Hematopoietic multipotent progenitor cell treated with erythropoietin and hydrocortisone succinate and interleukin-3 and kit ligand, for 17 days (in vitro differentiated cells): ENCODE measurements at places on chromosomes 4 and X.

DNA sequence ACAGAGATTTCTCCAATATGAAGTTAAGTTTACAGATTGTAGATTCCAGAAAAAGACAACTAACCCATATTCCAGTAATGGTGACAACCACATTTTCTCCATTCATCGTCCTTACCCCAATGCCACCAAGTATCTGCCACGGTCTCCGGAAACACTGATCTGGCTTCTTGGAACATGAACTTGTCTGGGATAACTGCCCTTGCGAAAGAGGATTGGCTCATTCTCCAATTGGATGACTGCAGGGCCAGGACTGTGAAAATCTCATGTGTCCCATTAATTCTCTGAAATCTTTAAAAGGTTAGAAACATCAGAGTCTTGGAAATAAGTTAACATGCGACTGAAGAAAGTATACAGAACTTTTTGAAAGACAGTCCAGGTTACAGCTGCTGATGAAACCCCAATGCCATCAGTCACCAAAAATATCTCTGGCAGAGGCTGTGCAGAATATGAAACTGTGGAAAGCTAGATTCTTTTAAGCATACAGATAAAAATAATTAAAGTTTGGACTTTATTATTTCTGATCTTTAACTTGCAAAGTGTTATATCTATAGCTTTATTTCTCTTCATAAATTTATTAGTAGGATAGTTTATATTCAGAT is 496.9 kb downstream of the PPARGC1A start:
- DNase-seq, result no peak

GRCh38 chr4:100312615-100313350 is 122.5 kb upstream of the DDIT4L start:
- no peak for DNase-seq

GRCh38 chr4:68905939-68906779 is 45.4 kb downstream of the UGT2A3 start:
- DNase-seq, result no peak

DNA sequence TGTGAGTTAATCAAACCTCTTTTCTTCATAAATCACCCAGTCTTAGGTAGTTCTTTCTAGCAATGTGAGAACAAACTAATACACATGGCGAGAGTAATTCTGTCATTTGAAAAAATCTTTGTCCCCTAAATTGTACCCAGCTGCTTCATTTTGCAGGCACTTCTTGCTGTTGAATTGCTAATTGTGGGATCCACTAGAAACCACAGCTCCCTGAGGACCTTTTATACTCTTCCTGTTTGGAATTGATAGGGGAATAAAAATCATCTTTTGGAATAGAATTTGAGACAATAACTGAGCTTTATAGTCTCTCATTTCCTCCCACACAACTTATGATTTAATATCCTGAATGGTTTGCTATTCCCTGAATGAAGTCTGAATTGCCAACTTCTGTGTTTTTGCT is 170.2 kb downstream of the PACRGL start:
- no peak for DNase-seq

- no peak for DNase-seq
Measured at GRCh38 chrX:112645774-112646173, 34.0 kb downstream of the LHFPL1 start.

DNA sequence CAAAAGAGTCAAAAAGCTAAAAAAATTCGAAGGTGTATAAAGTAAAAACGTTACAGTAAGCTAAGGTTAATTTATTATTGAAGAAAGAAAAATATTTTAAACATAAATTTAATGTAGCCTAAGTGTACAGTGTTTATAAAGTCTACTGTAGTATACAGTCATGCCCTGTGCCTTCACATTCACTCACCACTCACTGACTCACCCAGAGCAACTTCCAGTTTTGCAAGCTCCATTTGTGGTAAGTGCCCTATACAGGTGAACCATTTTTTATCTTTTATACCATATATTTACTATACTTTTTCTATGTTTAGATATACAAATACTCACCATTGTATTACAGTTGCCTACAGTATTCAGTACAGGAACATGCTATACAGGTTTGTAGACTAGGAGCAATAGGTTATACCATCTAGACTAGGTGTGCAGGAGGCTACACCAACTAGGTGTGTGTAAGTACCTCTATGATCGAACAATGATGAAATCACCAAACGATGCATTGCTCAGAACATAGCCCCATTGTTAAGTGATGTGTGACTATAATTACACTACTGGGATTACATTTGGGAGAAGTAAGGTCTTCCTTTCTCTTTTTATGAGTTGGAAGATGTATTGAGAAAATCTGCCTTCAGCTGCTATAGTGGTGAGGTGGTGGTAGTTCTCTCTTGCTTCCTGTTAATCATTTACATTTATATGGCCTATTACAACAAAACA is 27.2 kb downstream of the TMSB4X start:
- no peak for DNase-seq

GRCh38 chr4:180380733-180381132 is 1862.5 kb upstream of the TENM3 start:
- no peak for DNase-seq

- no peak for DNase-seq
Measured at GRCh38 chr4:27973056-27973455, 1112.4 kb downstream of the STIM2 start.

DNA sequence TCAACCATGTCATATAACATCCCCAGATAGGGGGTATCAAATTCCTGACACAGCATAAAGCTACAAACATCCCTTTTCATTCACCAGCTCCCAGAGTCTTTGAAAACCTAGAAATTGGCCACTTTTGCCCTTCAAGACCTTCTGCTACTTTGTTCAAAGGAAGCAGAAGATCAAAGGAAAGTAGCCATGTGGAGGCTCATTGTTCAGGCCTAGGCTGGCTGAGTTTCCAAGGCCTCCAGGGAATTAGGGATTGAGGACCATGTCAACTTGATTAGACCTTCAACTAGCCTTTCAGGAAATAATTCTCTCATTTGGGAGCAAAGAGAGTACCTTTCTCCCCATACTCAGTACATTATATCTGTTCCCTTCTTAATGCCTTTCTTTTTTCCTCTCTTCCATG is 66.8 kb upstream of the ATXN3L start:
- no peak for DNase-seq

DNA sequence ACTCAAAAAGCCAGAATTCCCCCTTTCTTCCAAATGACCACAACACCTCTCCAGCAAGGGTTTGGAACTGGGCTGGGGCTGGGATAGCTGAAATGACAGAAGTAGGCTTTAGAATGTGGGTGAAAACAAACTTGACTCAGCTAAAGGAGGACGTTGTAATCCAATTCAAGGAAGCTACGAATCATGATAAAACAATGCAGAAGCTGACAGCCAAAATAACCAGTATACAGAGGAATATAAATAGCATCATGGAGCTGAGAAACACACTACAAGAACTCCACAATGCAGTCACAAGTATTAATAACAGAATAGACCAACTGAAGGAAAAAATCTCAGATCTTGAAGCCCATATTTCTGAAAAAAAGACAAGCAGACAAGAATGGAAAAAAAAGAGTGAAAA is 95.8 kb upstream of the TET2 start:
- no peak for DNase-seq

DNA sequence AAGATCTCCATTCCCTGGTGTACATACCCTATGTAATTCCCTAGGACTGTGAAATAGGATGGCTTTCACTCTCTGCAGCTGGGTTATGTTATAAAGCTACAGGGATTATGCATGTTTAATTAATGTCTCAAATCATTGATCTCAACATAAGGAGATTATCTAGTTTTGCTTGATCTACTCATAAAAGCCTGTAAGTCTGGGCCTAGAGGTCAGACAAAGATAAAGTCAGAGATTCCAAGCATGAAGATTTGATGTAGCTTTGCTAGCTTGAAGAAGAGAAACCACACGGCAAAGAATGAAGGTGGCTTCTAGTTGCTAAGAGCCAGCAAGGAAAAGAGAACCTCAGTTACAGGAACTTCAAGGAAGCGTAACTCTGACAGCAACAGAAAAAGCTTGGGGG is 456.9 kb downstream of the CCSER1 start:
- no peak for DNase-seq

- no peak for DNase-seq
Measured at GRCh38 chrX:64885850-64886249, 90.4 kb downstream of the ZC4H2 start.

GRCh38 chr4:83109480-83110222 is 4.9 kb downstream of the PLAC8 start:
- no peak for DNase-seq

- no peak for DNase-seq
Measured at GRCh38 chr4:54226404-54227255, 2.5 kb upstream of the PDGFRA start.

DNA sequence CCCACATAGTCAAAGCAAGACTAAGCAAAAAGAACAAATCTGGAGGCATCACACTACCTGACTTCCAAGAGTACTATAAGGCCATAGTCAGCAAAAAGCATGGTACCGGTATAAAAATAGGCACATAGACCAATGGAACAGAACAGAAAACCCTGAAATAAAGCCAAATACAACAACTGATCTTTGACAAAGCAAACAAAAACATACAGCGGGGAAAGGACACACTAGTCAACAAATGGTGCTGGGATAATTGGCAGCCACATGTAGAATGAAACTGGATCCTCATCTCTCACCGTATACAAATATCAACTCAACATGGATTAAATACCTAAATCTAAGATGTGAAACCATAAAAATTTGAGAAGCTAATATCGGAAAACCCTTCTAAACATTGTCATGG is 819.3 kb upstream of the FRG1 start:
- no peak for DNase-seq

DNA sequence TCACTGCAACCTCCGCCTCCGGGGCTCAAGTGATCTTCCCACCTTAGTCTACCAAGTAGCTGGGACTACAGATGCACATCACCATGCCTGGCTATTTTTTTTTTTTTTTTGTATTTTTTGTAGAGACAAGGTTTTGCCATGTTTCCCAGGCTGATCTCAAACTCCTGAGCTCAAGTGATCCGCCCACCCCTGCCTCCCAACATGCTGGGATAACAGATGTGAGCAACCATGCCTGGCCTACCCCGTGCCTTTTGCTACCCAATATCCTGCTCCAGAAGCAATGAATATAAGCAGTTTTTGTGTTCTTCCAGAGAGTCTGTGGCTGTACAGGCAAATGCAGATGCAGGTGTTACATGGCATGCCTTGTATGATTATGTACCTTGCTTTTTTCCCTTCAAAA is 50.5 kb downstream of the TBC1D14 start:
- DNase-seq, result no peak

DNA sequence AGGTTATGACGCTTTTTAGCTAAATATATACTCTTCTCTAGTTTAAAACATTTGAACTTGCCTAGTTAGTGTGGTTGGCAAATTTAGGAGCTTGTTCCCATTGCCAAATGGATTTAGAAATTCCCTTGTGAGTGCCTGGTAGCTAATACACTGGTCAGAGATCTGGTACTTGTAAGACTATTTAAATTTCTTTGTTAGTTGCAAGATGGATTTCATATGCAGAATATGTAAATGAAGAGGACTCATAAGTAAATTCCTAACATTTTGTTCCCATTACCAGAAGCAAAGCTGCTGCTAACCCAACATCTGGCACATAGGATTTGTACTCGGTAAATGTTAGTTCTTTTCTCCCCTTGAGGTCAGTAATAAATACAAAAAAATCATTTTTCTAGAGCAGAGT is 56.0 kb upstream of the PGK1 start:
- no peak for DNase-seq

GRCh38 chr4:42395595-42395994 is 1.7 kb upstream of the SHISA3 start:
- no peak for DNase-seq

GRCh38 chr4:147793569-147794313 is 61.9 kb downstream of the ARHGAP10 start:
- DNase-seq, result no peak

DNA sequence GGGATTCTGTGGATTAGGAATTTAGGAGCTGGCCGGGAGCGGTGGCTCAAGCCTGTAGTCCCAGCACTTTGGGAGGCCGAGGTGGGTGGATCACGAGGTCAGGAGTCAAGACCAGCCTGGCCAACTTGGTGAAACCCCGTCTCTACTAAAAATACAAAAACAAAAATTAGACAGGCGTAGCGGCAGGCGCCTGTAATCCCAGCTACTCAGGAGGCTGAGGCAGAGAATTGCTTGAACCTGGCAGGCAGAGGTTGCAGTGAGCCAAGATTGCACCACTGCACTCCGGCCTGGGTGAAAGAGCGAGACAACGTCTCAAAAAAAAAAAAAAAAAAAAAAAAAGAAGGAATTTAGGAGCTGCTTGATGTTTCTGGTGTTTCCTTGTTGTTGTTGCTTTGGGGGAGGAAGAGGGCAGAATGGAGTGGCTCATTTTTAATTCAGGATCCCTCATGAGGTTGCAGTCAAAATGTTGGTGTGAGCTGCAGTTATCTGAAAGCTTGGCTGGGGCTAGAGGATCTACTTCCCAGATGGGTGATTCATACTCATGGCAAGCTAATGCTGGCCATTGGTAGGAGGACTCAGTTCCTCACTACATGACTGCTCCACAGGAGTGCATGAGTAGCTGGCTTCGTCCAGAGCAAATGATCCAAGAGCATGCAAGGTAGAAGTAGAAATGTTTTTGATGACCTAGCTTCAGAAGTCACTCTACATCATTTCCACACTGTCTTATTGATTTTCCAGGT is 26.5 kb upstream of the JADE1 start:
- no peak for DNase-seq

- DNase-seq, result no peak
Measured at GRCh38 chr4:8260656-8261111, 8.9 kb upstream of the HTRA3 start.

DNA sequence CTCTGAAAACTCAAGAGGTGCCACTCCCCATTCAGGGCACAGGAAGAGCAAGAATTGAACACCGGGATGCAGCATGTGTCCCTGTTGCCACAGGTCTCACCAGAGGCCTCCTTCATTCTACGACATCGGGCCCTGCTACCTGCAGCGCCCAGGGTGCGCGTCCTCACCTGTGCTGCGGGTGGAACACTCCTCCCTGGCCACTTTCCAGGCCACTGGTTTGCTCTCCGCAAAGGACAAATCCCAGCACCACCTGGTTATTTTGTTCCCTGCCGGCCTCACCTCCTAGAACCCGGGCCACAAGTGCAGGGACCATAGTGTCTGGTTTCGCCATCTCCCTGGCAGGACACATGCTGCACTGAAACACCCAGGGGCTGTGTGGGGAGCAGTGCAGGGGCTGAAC is 14.3 kb upstream of the FAM3A start:
- no peak for DNase-seq

- no peak for DNase-seq
Measured at GRCh38 chr4:88230969-88231771, 53.2 kb downstream of the PPM1K start.

- DNase-seq, result no peak
Measured at GRCh38 chrX:118763489-118763888, 36.1 kb downstream of the IL13RA1 start.
